H7 (cell line): ENCODE measurements at places on chromosomes 2 and 18. TPM values are rescaled to one million over a fixed set of nuclear protein-coding genes. Genes with fewer than 3 reads are reported as not detected.

The KLF11 gene
- total RNA-seq: 11.8 and 12.6 TPM in 2 replicates

The TSN gene
- total RNA-seq: 66.9 and 77.8 TPM in 2 replicates

The THAP4 gene
- total RNA-seq: 120 and 121 TPM in 2 replicates

The SAG gene
- total RNA-seq: not detected in 2 replicates

The ST8SIA3 gene
- 0.66 and 1.5 TPM in 2 replicates for total RNA-seq

The CCDC68 gene
- total RNA-seq: 0.10 TPM in 1 of 2 replicates, not detected in the other

The TGFA gene
- total RNA-seq: 0.87 and 1.3 TPM in 2 replicates

DNA sequence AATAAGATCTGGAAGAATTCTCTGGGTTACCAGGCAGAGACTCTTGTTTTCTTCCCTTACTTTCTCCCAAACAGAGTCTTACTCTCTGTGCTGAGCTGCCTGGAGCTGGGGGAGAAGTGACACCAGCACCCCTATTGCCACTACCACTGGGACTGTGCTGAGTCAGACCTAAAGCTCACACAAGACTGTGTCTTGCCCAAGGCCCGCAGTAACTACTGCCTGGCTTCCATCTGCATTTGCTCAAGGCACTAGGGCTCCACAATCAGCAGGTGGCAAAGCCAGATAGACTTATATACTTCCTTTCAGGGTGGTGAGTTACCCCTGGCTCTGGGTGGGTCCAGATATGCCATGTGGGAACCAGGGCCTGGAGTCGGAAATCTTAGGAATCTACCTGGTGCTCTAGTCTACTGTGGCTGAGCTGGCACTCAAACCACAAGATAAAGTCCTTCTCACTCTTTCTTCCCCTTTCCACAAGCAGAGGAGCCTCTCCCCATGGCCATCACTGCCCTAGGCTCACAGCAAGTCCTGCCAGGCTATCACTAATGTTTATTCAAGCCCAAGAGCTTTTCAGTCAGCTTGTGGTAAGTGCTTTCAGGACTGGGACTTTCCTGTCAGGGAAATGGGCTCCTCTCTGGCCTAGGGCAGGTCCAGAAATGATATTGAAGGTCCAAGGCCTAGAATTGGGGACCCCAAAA is 27.6 kb upstream of the SERPINB2 start:
- no peak for DNase-seq

- DNase-seq: no peak
Observed at GRCh38 chr2:115414466-115414865, 972.0 kb downstream of the DPP10 start.

DNA sequence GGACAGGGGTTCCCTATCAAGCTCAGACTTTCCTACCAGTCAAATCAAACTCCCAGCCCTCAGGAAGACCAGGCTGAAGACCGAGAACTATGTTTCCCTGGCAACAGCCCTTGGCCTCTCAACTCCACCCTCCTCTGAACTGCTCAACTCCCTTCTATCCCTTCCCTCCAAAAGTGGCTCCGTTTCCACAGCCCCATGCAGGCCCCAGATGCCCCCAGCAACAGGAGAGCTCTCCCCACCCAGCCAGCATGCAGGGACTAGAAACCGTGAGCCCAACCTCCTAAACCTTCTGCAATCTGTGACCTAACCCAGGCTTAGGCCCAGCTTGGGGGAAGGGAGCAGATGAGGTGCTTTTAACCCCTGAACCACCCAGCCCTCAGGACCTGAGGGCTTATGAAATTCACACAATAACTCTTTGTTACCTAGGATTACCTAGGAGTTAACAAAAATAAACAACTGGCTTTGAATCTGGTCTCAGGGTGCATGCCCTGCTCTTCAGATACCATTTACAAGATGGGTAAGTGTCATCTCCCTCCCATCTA is 87.2 kb downstream of the BCL11A start:
- no peak for DNase-seq

- no peak for DNase-seq
Observed at GRCh38 chr2:44940732-44941464, 604 bp upstream of the SIX3 start.

DNA sequence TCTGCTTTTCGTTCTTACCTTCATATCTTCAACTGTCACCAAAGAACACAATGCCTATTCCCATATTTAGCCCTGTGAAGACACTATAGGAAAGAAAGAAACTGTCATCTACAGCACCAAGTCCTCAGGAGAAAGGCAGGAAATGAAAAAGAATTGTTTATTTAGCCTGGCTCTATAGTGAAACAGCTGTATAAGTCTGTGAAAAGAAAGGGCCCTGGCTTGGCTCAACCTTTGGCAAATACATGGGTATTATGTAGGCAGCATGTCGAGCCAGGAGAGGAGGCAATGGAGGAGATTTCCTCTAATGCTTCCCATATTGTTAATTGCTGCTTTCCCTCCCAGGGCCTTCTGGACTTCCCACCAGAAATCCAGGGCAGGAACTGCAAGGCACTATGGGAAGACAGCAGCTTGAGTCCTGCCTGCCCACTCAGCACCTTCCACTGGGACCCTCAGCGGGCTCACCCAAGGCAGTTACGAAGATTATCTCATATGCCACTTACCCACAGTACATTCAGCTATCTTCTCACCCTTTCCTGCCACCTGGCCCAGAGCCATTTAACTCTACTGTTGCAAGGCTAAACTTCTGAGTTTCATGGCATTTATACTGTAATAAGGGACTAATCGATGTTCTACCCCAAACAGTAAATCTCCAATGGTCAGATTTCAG is 30.1 kb downstream of the SLC8A1 start:
- no peak for DNase-seq

- DNase-seq: no peak
Observed at GRCh38 chr2:31828891-31829290, 181.9 kb downstream of the MEMO1 start.

DNA sequence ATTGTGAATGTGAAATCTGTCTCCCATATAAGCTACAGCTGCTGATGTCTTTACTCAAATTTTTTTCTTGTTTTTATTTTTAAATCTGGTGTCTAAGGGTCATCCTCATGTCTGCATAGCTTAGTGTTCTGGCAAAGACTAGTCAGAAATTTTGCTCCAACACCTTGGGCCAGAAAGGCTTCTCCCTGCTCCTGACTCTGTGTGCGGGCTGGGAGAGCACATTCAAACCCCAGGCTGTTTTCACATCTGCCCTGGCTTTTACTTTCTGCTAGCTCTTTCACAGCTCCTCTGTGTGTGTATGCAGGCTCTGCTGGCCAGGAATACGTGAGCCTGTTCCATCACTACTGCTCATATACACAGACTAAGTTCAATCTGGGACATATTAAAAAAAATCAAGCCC is 102.9 kb upstream of the RIOK3 start:
- DNase-seq: no peak

- no peak for DNase-seq
Observed at GRCh38 chr2:200065477-200065876, 110.1 kb downstream of the MAIP1 start.

GRCh38 chr2:222933458-222933857 is 72.6 kb downstream of the ACSL3 start:
- DNase-seq: no peak

DNA sequence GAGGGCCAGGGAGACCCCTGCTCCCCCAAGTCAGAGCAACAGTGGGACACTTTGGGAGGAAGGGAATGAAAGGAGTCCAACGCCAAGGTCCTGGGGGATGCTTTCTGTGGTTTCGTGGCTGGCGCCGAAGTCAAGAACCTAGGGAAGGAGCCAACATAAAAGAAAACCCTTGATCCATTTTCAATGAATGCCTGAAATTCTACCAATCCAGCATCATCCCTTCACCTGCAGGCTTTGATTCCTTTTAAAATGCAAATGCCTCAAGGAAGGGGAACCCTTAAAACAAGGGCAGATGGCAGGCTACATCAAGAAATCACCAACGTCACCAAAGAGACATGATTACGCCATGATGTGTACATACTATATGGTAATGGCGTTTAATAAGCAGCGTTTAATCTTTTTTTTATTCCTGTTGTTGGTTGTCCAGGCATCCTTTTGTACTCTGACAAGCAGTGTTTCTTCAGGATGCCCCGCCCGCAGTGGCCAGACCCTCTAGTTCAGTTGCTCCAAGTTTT is 123.3 kb upstream of the SLC1A4 start:
- DNase-seq: no peak

GRCh38 chr2:215967590-215968378 is 45.6 kb downstream of the MREG start:
- no peak for DNase-seq
